ENCODE measurements at places on chromosomes 4 and X.

- DNase-seq = no peak
Measured at GRCh38 chr4:54872261-54872660, 214.5 kb downstream of the KIT start.

DNA sequence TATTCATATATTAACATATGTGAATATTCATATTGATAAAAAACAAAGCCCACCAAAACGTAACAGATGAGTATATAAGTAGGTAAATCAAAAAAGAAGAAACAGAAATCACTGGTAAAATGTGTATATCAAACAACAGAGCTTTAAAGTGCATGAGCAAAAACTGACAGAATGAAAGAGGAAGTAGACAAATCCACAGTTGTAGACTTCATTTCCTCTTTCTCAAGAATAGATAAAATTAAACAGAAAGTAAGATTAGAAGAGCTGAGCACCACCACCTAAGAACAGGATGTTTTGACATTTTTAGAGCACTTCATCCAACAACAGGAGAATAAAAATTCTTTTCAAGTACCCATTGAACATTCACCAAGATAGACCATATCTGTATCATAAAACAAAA lies 64.6 kb downstream of the CNKSR2 start:
- DNase-seq = no peak

DNA sequence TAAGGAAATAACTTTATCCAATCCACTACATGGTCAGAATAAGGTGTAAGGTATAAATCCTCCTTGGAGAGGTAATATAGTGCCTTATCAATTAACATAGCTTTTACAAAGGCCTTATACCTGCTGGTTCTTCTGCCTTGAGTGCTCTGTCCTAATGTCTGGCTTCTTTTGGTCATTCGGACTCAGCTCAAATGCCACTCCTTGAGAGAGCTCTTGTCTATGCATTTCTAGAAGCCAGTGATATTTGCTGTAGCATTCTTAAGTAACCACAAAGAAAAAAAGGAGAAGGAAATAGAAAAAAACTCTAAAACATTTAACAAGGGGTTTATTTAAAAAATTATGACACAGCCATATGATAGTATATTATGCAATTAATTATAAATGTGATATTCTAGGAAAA lies 444.8 kb upstream of the SLIT2 start:
- no peak for DNase-seq

GRCh38 chr4:82776925-82777542 lies 21.6 kb downstream of the SCD5 start:
- no peak for DNase-seq

DNA sequence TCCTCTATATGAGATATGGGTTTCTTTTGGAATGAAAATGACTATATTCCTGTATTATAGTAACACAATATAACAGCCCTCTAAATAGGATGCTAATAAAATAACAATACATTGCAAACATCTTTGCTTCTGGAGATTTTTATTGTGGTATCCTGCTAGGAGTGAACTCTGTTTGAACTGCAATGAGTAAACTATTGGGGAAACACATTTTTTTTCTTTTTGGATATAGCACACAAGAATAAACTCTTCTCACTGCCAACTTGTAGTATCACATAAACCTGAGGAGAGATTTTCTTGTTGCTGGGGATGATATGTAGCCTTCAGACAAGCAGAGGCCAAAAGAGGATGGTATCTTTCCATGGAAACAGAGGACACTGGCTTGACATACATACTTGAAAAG lies 238.2 kb downstream of the C4orf33 start:
- no peak for DNase-seq
